ENCODE measurements at places on chromosomes 13 and 19.

- no peak for DNase-seq
These were observed 235.1 kb downstream of the NALCN start for GRCh38 chr13:101181076-101181685.

DNA sequence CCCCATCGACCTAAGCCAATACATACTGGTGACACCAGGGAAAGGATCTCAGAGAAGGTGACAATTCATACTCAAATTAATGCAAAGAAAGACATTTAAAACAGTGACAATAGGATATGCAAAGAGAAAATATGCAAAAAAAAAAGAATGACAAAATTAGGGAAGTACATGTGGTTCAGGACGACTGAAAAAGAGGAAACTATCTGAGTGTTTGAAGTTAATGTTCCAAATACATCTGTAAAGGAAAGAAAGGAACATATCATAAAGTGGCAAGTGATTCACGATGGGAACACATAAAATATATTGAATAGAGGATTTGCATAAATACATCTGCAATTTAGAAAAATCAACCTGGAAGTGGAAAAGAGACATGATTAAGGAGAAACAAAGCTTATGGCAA is 441.4 kb downstream of the SLITRK5 start:
- DNase-seq = no peak

GRCh38 chr19:12163826-12164225 is 930 bp downstream of the ZNF136 start:
- no peak for DNase-seq

GRCh38 chr13:31090096-31090495 is 71.6 kb downstream of the HSPH1 start:
- DNase-seq = no peak

DNA sequence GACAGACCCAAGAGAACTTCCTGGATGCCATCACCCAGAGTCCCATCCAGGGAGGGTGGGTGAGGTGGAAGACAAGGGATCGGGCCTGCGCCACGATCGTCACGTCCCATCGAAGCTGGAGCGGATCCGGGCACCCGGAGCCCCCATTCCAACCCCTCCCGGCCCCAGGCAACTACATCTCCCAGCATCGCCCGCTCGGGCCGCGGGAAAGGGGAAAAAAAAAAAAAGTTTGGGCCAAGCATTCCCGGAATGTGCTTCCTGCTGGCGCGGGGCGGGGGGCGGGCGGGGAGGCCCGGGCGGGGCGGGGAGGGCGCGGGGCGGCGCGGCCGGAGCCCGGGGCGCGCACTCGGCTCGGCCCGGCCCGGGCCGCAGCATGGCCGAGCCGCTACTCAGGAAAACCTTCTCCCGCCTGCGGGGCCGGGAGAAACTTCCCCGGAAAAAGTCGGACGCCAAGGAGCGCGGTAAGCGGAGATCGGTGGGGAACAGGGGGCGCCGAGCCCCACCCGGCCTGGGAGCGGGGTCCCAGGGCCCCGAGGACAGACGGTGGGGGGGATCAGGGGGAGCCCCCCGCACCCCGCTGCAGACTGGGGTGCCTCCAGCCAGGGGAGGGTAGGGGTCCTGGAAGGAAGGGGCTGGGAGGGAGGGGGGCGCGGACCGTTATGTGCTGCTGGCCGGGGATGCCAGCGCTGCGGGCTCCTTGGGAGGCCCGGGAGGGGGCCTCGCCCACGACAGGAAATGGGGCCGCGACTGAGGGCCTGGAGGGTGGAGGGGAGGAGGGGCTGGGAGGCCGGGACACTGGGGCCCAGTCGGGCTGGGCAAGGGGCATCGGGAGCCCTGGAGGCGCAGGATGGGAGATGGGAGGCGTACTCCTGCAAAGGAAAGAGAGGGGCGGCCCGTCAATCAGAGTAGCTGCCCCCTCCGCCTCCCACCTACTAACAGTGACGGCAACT is at the start of gene SYDE1:
Gene SYDE1, plus strand, starts transcription at position 341 of the 950 bp plus-strand sequence. Its CDS starts 33 bp downstream, at position 374.
- no peak for DNase-seq

DNA sequence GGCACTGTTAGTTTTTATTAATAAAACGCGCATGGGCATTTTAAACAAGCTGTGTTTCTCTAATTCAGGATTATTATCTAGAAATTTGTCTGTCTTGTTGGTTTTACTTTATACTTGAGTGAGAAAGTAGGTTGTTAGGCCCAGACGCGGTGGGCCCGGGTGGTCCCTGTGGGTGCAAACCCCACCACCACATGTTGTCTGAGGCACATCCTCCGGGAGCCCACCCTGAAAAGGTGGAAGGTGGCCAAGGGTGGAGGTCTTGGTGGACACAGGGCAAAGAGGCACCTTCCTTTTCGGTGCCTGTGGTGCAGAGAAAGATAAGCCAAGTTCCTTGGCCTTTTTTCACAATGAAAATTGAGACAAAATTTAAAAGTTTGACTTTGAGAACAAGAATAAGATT is 16.6 kb downstream of the ATP4B start:
- DNase-seq = no peak

DNA sequence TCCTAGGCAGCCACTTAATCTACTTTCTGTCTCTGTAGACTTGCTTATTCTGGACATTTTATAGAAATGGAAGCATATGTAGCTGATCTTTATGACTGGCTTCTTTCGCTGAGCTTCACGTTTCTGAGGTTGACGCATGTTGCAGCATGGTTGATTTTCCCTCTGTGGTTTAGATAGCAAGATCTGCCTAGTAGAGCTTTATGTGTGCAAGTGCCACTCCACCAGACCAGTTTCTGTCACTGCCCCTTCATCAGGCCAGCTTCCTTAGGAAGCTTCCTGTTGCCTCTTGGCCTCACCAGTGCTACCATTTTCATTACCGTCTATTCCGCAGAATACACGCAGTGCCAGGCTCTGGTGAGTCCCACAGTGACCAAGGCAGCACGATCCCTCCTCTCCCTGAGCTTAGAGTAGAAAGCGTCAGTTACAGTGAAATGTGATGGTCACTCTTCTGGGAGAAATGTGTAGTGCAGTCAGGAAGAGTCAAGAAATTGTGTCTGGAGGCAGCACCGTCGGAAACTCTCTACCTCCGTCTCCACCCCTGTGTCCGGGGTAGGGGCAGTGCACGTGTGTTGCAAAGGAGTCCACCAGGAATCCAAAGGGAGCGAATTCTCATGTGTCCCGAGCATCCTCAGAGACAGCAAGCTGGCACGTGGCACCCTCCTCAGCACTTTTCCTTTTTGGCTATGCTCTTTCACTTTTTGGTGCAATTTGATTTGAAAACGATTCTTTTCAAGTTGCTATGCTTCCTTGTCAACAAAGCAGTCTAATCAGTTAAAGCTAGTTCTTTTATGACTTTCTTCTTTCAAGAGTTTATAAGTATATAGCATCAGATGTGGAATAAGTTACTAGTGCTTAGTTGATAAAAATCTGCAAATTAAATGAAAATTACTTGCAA is 45.4 kb upstream of the GPR183 start:
- DNase-seq = no peak

DNA sequence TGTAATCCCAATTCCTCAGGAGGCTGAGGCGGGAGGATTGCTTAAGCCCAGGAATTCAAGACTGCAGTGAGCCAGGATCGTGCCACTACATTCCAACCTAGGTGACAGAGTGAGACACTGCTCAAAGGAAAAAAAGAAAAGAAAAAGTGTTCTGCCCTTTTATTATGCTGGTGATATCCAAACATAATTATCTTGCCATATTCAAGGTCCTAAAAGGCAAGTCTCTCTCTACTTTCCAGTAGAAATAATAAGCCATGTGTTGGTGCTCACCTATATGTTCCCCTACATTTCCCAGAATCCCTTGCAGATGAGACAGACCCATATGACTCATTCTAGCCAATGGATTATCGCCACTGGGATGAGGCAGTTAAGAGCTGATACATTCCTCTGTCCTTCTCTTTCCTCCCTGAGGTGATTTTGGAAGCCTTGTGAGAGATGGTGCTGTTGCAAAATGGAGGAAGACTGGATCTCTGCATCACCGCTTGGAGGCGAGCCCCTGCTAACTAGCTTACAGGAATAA is 58.3 kb upstream of the MRI1 start:
- DNase-seq = no peak

- DNase-seq = no peak
These were observed 24.8 kb upstream of the SLC46A3 start for GRCh38 chr13:28743499-28744083.

All from cortex of kidney (tissue), 1 donor.